ENCODE measurements at places on chromosomes 2 and 18.

GRCh38 chr2:160039166-160039903 is 23.1 kb downstream of the PLA2R1 start:
- no peak for DNase-seq

GRCh38 chr2:128301501-128301966 is 17.1 kb downstream of the HS6ST1 start:
- DNase-seq = no peak

DNA sequence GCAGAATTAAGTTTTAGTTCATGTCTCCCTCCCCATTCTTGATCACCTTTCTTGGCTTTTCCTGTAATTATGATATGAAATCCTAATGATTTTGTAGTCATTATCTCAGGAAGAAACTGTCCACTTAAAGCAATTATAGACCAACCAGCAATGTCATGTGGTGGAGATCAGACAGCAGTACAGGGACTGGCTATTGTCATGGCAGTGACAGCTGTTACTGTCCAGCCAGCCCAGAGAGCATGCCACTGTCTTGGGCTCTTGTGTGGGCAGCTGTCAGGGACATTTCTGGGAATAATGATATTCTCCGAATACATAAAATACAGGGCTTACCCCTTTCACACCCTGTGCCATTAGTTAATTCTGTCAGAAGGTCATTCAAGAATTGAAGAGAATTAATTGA is 355.3 kb upstream of the RAB12 start:
- DNase-seq = no peak

GRCh38 chr2:58957188-58957840 is 716.2 kb upstream of the FANCL start:
- no peak for DNase-seq

GRCh38 chr2:222753251-222753824 is 81.9 kb downstream of the MOGAT1 start:
- DNase-seq = no peak

- peak; percentile 6 for DNase-seq
Observed at GRCh38 chr2:39871291-39871761, 92.3 kb upstream of the THUMPD2 start.

- no peak for DNase-seq
Observed at GRCh38 chr2:100884145-100884621, 64.2 kb downstream of the NPAS2 start.

DNA sequence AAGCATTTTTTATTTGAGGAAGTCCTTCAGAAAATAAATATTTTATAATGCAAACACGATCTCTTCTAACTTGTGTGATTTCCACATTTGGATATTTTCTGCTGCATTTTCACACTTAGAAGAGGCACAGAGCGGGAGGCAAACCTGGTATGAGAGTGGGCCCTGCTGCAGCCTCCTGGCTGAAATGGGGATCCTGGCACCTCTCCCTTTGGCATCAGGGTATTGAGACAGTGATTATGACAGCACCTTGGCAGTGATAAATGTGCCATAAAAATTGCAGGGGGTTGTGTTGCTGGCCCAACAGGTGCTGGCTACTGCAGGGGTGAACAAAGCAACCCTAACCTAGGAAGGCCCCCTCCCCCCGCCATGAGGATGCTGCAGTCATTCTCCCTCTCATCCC is 128.6 kb downstream of the TSN start:
- DNase-seq = no peak

DNA sequence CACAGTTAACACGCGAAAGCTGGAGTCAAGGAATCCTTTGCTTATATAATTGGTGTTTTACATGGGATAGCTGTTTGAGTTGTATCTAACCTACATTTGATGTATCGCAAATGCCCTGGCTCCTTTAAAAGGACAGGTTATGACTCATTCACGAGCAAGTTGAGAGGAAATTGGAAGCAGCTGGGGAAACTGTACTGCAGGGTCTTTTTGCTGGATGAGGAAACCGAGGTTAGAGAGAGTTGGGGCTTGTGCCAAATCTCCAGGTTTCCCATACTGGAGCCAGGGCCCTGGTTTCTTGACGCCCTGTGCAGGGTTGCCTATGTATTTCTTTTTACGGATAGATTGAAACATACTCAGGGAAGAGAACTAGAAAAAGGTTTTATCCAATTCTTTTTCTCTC is 60.0 kb upstream of the SPTBN1 start:
- no peak for DNase-seq

DNA sequence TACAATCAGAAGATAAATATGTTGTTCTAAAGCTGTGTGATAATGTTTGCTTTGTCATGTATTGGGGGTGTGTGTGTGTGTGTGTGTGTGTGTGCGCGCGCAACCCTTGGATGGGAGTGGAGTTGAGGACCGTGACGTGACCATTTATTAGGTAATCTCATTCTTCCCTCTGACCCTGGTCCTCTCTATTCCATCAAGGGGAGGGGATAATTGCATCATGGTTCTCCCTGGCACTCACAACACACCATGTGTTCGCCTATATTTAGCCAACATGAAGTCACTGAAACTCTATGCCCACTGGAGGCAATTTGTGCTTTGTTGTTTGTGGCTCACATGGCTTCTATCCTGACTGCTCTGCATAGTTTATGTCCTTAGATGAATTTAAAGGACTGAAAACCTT is 79.8 kb upstream of the LRPPRC start:
- DNase-seq = no peak
